ENCODE measurements at places on chromosomes 2 and 18. TPM values are rescaled to one million over a fixed set of nuclear protein-coding genes. Genes with fewer than 3 reads are reported as not detected.
A peak's percentile ranks its signal among the peaks of the same experiment; 100 is the strongest.

Gene UNC80
- not detected for total RNA-seq

Gene CDH19
- total RNA-seq: 2.0 TPM

- H3K27me3 ChIP-seq: no peaks in the 10 kb centered on the region
- H3K36me3 ChIP-seq: peaks cover 2% of the 10 kb centered on the region
- no peak overlapping the region for H3K4me3 ChIP-seq
- H3K4me1 ChIP-seq: peaks cover 14% of the 10 kb centered on the region
These were observed 128.0 kb downstream of the OLA1 start for GRCh38 chr2:174120346-174120745.

DNA sequence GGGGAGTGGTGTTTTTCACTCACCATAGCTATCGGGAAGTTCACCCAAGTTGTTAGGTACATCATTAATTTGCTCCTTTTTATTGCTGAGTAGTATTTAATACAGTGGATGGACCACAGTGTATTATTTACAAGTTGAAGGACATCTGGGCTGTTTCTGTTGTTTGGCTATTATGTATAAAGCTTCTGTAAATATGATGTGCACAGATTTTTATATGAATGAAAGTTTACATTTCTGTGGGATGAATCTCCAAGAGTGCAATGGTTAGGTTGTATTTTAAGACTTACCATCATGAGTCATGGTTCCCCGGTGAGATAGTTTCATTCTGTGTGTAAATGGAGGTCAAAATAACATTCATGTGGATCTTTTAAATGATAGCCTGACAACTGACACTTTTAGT is 337.4 kb downstream of the PTPRM start:
- H3K27ac ChIP-seq: peak overlapping the region; percentile 49
- no peak overlapping the region for H3K4me3 ChIP-seq

Data from chondrocyte (in vitro differentiated cells).